Mucosa of descending colon (tissue), 3 donors: ENCODE measurements at places on chromosomes 12 and 14. TPM values are rescaled to one million over a fixed set of nuclear protein-coding genes. Genes with fewer than 3 reads are reported as not detected.

DNA sequence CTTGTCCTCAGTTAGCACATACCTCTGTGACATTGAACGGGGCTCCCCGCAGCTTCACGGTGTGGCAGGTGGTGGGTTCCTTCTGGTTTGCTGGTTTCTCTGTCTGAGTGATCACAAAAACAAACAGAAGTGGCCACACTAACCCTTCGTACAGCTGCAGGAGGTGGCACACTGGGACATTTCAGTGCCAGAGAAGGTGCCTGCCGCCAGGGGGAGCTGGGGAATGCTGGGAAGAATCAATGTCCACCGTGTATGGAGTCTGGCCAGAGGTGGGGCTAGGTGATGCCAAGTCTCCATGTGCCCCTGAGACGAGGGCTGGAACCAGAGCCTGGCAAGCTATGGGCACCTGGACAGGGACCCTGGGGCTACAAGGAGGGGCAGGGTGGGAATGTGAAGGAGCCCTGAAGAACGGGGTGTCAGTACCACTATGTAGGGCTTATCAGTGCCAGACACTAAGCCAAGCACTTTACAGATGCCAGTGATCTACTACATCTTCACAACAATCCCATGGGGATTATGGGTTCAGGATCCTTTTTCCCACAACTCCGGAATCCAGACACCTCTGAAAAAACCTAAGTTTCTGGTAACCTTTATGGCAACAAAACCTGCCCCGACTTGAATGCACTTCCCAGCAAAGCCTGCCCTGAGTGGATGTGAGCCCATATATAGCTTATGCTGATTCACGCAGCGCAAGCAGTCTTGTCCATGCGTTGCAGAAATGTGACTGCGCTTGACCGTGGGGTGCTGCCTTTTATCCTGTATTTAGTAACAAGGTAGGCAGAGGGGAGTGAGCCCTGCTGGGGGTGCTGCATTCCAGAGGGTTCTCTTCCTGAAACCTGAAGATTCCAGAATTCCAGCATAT lies 10.8 kb downstream of the RBM19 start:
- no peak for DNase-seq

DNA sequence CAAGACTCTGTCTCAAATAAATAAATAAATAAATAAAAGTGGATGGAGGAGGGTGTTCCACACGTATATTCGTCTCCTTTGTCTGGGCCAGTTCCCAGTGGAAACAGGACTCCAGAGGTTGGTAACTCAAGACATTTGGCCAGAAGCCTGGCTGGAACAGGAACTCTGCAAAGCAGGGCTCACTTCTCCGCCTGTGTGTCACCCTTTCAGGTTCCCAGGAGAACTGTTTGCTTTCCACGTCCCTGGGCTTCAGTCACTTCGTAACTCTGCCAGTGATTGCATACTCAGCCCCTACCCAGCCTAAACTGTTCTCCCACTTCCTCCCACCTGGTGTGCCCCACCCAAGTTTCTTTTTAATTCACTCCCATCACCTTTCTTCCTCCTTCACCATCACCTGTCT lies 7.0 kb upstream of the UBE2N start:
- DNase-seq, result no peak

GRCh38 chr14:64826333-64826732 lies 53.4 kb downstream of the SPTB start:
- no peak for DNase-seq

DNA sequence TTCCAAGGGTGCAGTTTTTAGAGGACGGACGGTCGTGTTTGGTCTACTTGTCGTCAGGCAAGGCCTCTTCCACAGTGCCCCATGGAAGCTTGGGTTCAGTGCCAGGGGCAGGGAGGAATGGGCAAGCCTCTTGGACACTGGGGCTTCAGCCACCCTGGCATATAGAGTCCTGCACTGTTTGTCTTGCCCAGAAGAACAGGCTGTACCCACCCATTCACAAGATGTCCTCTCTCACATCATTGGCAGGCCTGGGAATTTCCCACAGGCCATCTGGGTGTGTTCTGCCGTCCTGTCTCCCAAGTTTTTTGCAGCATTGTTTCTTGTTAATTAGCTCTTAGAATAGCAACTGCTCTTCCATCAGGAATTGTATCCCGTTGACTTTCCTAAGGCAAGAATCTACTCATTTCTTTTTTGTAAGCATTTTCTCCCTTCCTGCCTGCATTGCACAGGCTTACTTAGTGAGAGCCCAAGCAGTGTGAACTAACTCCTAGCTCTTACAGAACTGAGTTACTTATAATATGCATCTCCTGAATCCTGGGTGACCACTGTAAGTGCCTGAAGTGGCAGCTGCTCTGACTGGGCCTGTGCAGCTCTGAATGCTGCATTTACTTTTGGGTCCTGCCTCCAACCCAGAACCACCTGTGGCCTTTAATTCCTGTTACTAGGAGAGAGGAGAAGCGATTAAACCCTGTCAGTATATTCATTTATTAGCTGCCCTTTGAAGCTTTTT lies 149.4 kb upstream of the HIF1A start:
- DNase-seq, result no peak

DNA sequence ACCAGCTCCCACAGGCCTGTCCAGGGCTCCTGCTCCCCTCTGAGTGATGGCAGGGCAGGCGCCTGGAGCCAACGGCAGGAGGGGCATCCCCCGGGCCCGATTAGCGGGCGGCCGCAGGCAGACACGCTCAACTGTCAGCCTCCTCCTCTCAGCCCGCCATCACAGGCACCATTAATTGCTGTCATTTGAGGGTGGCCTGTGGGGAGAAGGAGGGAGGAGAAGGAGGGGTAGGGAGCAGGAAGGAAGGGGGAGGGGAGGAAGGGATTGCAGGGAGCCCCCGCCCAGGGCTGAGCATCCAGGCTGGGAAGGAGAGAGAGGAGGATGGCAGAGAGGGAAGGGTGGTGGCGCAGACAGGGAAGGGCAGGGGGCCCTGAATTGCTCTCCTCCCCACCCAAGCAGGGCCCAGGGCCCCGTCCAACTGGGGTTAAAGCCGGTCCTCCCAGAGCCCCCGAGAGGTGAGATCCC lies 36.1 kb downstream of the NCOR2 start:
- DNase-seq, result no peak

DNA sequence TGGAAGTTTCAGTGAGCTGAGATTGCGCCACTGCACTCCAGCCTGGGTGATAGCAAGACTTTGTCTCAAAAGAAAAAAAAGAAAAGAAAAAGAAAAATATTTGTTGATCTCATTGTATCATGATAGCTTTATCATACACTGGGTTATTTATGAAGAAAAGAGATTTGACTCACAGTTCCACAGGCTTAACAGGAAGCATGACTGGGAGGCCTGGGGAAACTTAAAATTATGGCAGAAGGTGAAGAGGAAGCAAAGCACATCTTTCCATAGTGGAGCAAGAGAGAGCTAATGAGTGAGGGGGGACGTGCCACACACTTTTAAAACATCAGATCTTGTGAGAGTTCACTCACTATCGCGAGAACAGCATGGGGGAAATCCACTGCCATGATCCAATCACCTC lies 72.7 kb upstream of the FUT8 start:
- no peak for DNase-seq

- DNase-seq, result no peak
These were observed 1210.8 kb downstream of the GALC start for GRCh38 chr14:86782092-86782580.

The TAS2R14 gene
- total RNA-seq, result 1.7 TPM

The KRT71 gene
- total RNA-seq, result not detected

The SLC7A8 gene
- total RNA-seq, result 26.4 TPM

The P2RX2 gene
- total RNA-seq, result 0.32 TPM

The LTBP2 gene
- total RNA-seq, result 10.2 TPM

The SUSD6 gene
- total RNA-seq, result 95.6 TPM

The PMEL gene
- total RNA-seq, result 4.4 TPM
